ENCODE measurements at places on chromosomes 3 and 15. TPM values are rescaled to one million over a fixed set of nuclear protein-coding genes. Genes with fewer than 3 reads are reported as not detected.

GRCh38 chr15:34647569-34648293 is 64.3 kb upstream of the GOLGA8B start:
- peak; percentile 5 for DNase-seq

DNA sequence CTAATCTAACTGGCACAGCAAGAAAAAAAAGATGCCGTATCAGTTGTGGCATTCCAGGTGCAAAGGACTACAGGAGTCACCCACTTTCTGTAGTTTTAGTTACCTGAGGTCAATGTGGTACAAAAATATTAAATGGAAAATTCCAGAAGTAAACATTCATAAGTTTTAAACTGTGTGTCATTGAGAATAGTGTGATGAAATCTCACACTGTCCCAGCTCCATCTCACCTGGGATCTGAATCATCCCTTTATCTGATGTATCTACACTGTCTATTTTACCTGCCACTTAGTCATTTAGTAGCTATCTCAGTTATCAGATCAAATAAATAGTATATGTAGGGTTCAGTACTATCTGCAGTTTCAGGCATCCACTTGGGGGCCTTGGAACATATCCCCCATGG is 26.7 kb downstream of the GBE1 start:
- DNase-seq, result no peak

DNA sequence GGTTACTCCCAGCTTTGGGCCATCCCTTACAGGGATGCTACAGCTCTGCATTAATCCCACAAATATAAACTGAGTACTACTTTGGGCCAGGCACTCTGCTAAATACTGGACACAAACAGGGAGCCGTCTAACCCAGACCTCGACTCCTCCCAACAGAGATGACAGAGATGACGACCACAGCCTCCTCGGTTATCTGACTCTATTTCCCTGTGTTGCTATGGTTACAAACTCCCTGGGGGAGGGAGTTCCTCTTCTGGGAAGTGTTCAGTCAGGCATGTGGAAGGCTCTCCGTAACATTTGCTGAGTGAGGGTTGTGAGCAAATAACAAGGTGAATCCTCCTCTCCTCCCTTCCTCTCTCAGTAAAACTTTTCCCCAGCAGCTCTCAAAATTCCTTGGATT is 6.7 kb upstream of the CMTM7 start:
- DNase-seq, result peak; percentile 87

- no peak for DNase-seq
Observed at GRCh38 chr3:122955916-122956692, 71.5 kb downstream of the SEMA5B start.

DNA sequence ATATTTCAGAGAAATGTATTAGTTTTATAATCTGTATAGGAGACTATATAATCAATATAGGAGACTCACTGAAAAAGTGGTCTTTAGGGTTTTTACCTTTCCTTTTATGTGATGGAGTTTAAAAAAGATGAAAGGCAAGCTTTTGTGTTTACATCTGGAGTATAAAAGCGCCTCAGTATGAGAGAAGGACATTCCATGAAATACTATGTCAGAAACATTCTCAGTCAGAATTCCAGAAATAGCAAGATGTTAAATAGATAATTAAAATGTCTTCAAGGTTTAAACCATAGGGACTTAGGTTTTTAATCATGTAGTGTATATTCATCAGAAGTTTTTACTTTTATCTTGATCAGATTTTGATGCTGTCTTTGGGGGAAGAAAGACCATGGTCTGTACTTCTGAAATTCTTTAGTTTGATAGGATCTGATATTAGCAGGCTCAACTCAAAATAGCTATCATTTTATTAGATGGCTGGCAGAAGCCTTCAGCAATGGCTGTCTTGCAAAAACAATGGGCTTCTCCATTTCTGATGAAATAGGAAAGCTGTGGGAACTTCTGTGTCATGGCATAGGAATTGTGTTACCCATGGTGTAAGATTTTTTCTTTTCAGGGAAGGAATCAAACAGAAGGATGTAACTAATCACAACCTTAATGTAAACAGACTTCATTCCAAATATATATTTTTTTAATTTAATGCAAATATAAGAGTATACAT is 209.6 kb upstream of the PLSCR5 start:
- DNase-seq, result no peak

GRCh38 chr3:28564211-28564610 is 215.6 kb upstream of the AZI2 start:
- peak; percentile 16 for DNase-seq

The ARL8B gene
- 26.7 TPM for total RNA-seq

Measured in muscle of leg (tissue), 16 donors.